Amygdala (tissue), 56 donors: ENCODE measurements at places on chromosomes 3 and 15.

DNA sequence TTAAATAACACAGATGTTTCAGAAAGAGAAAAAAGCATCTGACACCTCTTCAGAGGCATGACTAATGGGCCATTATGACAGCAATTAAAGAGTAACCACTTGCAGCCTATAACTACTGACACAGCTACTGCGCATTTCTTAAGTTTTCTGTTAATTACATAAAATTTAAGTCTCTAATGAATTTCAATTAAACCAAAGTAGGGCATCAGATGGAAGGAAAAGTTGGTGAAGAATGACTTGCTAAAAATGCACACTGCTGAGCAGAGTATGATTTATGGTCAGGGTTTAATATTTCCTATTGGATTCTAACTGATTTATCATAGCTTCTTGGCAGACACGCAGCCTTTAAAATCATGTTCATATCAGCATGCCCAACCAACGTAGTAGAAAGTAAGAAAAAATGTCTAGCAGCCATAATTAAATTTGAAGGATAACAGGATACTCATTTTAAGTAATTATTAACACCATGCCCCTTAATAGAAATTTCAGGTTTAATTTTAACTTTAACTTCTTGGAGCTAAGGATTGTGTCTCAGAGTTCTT, 140.0 kb downstream of the CBLB start:
- no peak for DNase-seq

DNA sequence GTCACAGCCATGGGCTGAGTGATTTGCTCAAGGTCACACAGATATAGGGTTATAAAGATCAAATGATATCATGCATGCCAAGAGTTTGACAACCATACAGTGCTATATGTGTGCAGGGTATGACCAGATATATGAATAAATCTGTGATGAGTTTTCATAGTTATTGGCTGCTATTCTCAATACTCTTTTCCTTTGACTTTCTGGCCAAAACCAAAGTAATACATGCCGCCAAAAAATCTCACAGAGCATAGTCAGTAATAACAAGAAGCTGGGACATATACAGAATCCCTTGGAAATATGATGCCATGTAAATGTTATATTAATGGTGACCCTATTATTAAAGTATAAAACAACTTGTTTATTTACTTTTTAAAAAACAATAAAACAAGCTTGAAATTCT, 11.6 kb upstream of the TSC22D2 start:
- no peak for DNase-seq

- DNase-seq, result no peak
Observed at GRCh38 chr3:116870379-116870778, 160.8 kb downstream of the TUSC7 start.

- peak; percentile 21 for DNase-seq
Observed at GRCh38 chr15:51401872-51402517, 60.5 kb downstream of the GLDN start.

GRCh38 chr15:38189671-38190295, 62.9 kb upstream of the SPRED1 start:
- no peak for DNase-seq

DNA sequence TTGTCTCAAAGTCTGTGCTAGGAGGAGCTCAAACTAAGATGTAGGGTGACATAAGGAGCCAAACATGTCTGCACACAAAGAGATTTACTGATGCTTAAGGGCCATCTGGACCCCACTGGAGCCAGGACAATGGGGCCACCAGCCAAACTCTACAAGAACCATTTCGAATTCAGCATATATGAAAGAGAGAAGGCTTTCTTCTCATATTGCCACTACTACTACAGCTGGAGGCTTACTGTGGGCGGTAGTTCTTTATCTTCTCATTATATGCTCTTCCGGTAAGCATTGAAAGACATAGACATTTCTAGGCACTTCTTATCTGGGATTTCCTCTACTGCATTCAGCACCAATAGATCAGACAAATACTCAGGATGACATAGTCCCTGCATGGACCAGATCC, 404.4 kb upstream of the PROK2 start:
- DNase-seq, result no peak

DNA sequence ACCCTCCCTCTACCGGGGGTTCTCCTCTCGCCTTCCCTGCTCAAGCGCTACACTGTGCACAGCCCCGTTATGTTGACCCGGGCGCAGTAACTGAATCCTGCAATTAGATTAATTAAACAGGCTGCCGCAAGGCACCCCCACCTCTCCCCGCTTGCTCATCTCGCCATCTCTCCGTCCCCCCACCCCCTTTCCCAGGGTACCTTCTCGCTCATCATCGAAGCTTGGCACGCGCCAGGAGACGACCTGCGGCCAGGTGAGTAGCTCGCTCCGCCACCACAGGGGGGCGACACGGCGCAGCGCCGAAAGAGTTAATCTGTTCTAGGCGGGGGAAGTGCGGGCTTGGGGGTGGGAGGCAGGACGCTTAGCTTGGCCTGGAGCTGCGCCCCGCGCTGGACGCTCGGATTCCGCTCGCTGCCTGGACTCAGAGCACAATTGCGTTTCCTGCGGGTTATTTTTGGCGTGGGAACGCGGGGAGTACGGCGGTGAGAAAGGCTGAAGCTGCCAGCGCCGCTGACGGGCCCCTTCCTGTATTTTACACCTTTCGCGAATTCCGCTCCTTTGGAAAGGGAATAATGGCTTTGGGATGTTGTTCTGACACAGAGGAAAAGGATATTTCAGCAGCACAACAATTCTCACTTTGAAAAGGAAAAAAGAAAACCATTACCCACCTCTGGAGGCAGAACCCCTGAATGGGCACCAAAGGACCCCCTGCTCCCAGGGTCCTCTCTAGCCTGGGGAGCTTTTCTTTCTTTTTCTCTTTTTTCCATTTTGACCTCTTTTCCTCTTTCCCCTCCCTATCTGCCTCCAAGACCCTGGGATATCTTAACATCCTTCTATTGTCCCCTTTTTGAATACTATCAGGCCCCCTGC, 1.5 kb downstream of the DLL4 start:
- DNase-seq, result no peak

DNA sequence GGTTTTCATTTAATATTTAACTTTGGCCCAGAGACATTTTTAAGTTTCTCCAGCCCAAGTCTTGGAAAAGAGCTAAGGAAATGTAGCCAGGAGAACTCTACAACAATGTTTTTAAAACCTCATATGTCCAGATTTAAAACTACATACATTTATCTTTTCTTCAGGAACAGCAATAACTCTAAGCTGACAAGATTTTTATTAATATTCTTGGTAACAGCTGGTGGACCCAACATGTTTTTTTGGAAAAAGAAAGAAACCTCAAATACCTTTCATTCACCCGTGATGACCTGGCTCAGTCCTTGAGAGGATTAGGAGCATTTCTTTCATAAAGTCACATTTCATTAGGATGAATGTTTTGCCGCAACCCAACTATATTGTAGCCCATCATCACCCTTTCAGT, 50.4 kb upstream of the CMSS1 start:
- DNase-seq, result no peak
